Neural crest cell (in vitro differentiated cells): ENCODE measurements at places on chromosomes 6 and 20. TPM values are rescaled to one million over a fixed set of nuclear protein-coding genes. Genes with fewer than 3 reads are reported as not detected.

Gene CST4
- not detected in 2 replicates for total RNA-seq

Gene LY86
- total RNA-seq: not detected in 2 replicates

Gene RCAN2
- total RNA-seq: 3.6 TPM in 2 replicates

Gene ZNF334
- 21.0 and 21.4 TPM in 2 replicates for total RNA-seq

Gene TCP11
- not detected in 2 replicates for total RNA-seq

Gene TRIM40
- not detected in 2 replicates for total RNA-seq
